NCI-H345 (cell line): ENCODE measurements at places on chromosomes 3 and 15.

DNA sequence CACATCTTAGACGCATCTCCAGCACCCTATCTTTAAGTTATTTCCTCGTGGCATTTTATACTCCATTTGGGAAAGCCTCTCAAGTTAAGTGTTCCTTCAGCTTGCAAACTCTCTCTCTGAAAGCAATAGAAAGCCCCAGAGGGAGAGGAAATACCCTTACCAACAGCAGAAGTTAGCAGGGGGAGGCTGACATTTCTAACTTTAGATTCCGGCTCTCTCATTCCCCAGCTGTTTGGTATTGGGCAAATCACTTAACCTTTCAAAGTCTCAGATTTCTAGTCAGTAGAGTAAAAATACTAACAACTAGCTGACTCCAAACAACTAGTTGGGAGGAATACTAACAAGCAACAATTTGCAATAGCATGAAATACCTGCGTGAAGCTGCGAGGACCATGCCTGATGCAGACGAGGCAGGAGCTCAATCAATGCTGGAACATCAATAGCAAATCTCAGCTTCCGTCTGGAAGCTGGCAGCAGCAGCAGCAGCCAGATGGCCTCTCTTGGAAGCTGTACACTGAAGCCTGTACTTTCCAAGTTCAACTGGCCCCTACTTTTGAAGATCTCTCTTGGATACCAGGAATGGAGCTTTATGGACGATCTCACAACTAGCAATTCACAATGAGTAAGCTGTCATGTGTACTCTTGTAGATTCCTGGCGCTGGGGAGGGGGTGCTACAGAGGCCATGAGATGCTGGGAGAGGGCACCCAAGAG lies 47.8 kb downstream of the THBS1 start:
- no peak for DNase-seq

DNA sequence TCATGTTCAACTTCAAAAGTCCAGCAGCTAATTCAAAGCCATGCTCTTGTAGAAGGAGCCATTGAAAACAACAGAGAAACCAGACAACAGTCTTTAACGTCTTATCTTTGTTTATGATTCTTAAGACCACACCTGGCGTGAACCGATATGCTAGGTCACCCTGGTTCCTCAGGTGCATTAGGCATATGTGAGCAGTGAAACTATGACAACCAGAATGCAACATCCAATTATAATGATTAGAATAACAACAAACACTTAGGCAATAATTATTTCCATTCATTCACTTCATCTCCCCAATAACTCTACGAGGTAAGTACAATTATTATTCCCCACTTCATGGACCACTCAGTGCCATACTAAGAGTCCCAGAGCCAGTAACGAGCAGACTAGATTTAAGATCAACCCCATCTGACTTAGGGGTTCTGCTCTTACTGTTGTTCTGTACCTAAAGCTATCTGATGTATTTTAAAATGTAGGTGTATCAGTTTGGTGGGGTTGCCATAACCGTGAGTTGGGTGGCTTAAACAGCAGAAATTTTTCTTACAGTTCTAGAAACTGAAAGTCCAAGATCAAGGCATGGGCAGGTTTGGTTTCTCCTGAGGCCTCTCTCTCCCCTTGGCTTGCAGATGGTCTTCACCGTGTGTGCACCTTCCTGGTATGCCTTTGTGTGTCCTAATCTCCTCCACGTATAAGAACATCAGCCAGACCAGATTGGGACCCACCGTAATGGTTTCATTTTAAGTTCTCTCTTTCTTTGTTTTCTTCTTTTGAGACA lies 997.8 kb upstream of the CFAP20DC start:
- no peak for DNase-seq

- peak; percentile 48 for DNase-seq
These were observed 445 bp upstream of the TSEN2 start for GRCh38 chr3:12483872-12484197.

GRCh38 chr3:155604126-155604525 lies 140.7 kb downstream of the PLCH1 start:
- DNase-seq: no peak

DNA sequence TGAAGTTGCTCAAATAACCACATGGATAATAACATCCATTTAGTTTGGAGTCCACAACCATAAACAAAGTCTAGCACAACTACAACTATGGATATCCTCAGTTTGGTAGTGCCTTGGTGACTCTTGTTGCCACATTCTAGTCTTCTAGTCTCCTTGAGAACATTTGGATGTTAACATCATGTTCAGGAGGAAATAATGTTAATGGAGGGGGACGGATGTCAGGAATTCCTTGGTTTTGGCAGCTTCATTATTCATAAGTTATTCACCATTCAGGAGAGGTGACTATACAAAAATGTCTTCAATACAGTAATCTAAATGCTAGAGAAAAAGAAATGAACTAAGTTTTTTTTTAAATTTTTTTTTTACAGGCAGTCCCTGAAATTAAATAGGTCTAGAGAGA lies 26.4 kb upstream of the GABPB1 start:
- DNase-seq: no peak

DNA sequence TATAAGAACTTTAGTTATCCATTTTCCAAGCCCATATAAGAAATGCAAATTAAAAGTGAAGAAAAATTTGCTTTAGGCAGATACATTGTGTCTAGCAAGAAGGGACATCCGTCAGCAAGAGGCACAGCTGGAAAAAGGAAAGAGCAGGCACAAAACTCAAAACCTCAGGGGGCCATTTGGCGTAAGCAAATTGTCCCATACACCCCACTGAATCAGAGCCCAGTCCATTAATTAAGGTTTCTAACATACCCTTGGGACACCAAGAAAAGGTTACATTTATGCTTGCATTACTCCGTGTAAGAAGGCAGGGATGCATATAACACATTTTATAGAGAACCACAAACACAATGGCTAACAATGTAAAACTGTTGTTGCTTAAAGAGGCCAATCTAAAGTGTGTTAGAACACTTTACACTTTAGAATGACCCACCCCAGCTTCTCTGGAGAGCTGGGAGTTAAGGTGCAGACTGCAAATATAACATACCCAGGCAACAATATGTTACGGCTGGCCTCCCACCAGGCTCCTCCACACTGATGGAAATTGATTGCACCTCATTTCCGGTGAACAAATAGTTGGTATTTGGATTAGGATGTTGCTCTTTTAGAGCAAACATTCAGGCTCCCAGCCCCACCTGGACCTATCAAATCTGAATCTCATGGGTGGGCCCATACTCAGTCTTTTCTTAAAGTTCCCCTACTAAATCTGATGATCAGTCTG lies 23.2 kb downstream of the SEMA5B start:
- peak; percentile 4 for DNase-seq

- no peak for DNase-seq
These were observed 213.9 kb upstream of the PFN2 start for GRCh38 chr3:150184426-150185071.

GRCh38 chr3:71652781-71653413 lies 69.4 kb upstream of the FOXP1 start:
- DNase-seq: peak; percentile 41

GRCh38 chr15:48533982-48534381 lies 111.5 kb downstream of the FBN1 start:
- DNase-seq: no peak

GRCh38 chr3:149120051-149120972 lies 9.1 kb upstream of the HPS3 start:
- peak; percentile 61 for DNase-seq

DNA sequence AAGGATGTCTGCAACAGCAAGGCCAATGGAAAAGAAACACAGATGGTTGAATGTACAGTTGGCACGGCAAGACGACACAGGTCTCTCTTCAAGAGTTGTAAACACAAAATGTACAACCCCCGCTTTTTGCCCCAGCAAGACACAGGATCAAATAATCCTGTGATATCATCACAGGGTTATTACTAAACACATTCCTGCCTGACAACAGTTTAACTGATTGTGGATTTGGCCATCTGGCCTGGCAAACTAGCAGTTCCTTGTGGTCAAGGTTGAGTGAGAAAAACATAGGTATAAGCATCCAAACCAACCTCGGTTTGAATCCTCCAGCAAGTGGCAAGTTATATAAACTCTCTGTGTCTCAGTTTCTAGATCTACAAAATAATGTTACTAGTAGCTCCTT lies 23.4 kb downstream of the PARP16 start:
- DNase-seq: no peak

DNA sequence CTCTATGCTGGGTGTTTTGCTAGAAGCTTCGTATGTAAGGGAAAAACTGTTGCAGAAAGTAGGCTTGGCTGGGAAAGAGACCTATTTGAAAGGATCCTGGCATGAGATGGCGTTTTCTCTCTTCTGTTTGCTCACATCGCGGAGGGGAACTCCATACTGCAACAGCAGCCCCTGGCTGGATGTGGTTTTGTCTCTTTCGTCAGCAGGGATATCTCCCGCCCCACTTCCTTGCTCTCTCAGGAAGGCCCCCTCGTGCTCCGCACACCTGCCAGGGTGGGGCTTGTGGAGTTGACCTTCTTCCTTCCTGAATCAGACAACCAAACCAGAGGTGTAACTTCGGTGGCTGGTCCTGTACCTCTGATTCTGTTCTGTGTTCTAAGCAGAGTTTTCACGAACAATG lies 26.4 kb upstream of the MYZAP start:
- DNase-seq: peak; percentile 17

- no peak for DNase-seq
These were observed 125.8 kb downstream of the PGPEP1L start for GRCh38 chr15:98881526-98882520.

DNA sequence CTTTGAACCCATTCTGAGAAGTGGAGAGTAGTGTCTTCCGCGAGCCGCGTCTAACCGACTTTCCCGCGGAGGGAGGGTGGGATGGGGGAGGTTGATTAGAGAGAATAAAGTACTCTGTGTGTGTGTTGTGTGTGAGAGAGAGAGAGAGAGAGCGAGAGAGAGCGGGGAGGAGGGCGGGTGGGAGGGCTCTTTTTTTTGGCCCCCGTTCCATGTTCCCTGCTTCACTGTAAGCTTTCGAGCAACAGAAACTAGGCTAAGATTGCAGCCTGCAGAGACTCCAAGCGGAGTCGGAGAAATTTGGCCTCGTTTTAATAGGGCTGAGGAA lies 1.6 kb upstream of the MEIS2 start:
- DNase-seq: peak; percentile 35

GRCh38 chr3:117285737-117286136 lies 576.2 kb downstream of the TUSC7 start:
- no peak for DNase-seq

GRCh38 chr3:33113772-33114621 lies at the start of gene CRTAP:
CRTAP (plus strand) TSS chr3:33114014; CDS start chr3:33114078, 64 bp downstream.
- peak; percentile 81 for DNase-seq

GRCh38 chr3:43015572-43015971 lies 36.5 kb downstream of the GASK1A start:
- DNase-seq: no peak

DNA sequence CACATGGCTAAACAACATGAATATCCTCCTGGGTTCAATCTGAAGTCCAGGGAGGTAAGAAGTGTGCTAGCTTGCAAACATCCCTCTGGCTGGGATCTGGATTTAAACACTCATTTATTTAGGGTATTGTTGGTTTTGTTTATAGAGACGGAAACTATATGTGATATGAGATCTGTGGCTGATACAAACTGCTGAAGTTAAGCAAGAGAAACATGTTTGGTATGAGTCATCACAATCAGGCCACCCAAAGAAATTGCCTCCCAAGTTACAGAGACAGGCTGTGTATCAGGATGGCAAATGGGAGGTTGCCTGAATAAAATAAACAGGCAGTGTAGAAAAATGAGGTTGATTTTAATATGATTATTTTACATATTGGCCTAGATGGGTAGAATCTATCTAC lies 562.1 kb downstream of the IGSF11 start:
- no peak for DNase-seq

DNA sequence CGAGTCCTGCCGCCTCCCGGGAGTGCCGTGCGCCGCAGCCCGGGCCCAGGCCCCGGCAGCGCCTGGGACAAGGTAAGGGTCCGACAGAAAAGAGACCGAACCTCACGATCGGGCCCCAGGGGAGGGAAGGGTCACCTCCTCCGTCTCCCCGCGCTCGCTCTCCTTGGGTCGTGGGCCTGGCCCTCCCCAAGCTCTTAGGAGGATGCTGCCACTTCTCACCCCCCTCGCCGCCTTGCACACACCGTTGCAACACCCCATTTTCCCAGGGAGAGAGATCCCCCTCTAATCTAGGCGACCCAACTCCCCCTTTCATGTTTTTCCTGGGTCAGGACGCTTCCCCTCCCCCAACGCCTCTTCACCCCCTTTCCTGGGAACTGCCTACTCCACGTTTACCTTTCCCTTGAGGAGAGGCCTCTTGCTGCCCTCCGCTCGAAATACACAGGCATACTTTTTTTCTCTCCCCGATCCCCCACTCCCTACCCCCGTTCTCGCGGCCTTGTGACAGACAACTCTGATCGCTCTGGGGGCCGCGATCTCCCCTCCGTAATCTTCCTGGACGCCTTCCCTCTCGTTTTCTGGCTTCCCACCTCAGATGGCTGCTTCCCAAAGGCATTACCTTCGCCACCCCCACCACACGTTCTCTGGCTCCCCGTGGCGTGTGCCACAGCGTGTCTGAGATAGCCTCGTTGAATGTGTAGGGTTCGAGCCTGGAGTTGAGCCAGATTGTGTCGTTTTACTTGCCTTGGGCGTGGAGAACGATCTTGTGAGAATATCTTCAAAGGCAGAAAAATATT lies 688 bp downstream of the SETD5 start:
- peak; percentile 47 for DNase-seq

DNA sequence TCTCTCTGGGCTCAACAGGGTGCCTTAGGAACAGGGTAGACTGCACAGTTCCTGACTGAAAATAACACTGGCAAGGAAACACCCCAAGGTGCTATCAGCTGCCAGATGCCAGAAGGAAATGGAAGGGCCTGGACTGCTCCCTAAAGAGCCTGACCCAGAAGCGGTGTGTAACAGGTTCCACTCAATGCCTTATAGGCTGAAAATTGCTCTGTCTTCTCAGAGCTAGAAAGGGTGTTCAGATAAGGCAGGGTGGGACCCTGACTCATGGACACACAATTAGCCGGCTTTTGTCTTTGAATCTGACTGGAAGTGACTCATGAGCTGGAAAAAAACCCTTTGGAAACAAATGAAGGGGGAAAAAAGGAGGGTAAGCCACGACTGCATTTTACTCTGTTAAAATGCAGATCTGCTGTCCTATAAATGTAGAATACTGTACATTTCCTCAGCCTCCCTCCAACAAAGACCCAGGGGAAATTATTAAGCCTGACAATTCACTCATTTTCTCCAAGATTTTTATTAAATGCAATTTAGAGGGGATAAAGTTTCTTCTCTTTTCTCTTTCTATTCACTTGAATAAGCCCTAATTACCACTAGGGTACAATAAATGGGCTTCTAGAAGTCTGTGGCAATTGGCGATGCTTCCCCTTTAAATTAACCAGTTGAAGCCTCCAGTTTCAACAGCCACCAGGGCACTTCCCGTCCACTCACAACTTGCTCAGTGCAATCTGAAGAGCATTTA lies 160.2 kb upstream of the TBL1XR1 start:
- DNase-seq: no peak

GRCh38 chr3:141050576-141051442 lies at the start of gene SPSB4:
SPSB4 (plus strand) TSS chr3:141051347; CDS start chr3:141066105, 14,758 bp downstream.
- peak; percentile 12 for DNase-seq

DNA sequence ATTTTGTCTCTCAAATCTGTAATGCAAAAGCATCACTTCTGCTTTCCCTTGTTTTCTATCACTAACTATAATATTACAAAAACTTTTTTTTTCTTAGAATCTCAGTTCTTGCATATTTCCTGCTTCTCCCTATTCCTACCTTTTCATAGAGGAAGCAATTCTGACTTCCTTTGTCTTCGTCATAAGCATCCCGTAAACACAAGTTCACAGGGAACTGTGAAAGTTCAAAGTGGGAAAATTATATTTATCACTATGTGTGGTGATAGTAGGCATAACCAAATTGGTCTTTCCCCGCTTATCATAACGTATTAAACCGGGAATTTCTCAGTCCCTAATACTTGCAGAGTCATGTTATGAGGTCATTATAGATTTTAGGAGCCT lies 22.3 kb downstream of the CD200 start:
- DNase-seq: no peak
